ENCODE measurements at places on chromosomes 3 and 15.

- DNase-seq = no peak
Observed at GRCh38 chr3:143634991-143635390, 213.3 kb downstream of the SLC9A9 start.

DNA sequence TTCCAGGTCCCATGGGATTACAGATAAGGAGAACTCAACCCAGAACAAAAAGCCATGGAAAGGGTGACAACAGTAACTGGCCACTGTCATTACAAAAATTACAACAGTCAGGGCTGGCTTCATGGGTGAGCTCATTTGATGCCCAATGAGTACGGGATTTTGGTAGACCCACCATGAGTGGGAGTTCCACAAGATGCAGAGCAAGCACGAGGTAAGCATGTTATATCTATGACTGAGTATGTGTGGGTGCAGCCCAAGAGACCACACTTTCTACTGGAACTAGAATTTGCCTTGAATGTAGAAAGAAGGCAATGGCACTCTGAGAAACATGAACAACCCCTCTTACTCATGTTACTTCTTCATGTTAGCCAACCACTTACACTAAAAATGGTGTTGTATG is 83.3 kb downstream of the IGF2BP2 start:
- no peak for DNase-seq

- no peak for DNase-seq
Observed at GRCh38 chr3:123337226-123337625, 111.7 kb downstream of the ADCY5 start.

- no peak for DNase-seq
Observed at GRCh38 chr3:172118019-172118418, 78.6 kb downstream of the FNDC3B start.

DNA sequence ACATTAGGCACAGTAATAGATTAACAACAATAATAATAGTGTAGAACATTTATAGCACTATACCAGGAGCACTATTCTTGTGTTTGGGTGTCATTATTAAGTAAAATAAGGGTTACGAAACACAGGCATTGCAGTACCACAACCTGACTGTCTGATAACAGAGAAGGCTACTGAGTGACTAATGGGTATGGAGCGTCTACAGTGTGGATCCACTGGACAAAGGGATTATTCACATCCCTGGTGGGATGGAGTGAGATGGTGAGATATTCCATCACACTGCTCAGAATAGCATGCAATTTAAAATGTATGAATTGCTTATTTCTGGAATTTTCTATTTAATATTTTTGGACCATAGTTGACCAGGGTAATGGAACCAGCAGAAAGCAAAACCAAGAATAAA is 18.2 kb downstream of the MINDY4B start:
- DNase-seq = no peak

GRCh38 chr3:54591157-54591556 is 336.7 kb downstream of the LRTM1 start:
- DNase-seq = no peak

GRCh38 chr15:46580924-46581323 is 946.1 kb downstream of the SQOR start:
- no peak for DNase-seq

DNA sequence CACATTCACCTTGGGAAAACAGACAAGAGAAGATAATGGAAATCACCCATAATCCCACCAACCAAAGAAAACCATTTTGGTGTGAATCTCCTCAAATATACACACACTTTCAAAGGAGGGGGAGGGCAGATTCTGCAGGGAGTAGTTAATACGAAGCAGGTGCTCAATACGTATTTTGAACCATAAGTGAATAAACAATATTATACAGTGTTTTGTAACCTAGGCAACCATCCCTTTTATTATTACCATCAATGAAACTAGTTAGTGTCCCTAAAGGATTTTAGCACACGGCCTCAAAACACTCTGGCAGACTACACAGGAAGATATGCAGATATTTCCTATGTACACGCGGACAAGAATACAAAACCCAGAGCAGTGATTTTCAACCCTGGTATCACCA is 6.1 kb downstream of the OSBPL10 start:
- DNase-seq = no peak

- no peak for DNase-seq
Observed at GRCh38 chr15:71957026-71957425, 146.7 kb downstream of the NR2E3 start.

GRCh38 chr15:97140216-97140615 is 809.7 kb downstream of the NR2F2 start:
- no peak for DNase-seq

- DNase-seq = no peak
Observed at GRCh38 chr3:24899901-24900603, 405.4 kb upstream of the THRB start.

- no peak for DNase-seq
Observed at GRCh38 chr15:43513550-43513949, 3.9 kb upstream of the MAP1A start.

GRCh38 chr3:86561215-86561614 is 429.7 kb downstream of the VGLL3 start:
- no peak for DNase-seq

DNA sequence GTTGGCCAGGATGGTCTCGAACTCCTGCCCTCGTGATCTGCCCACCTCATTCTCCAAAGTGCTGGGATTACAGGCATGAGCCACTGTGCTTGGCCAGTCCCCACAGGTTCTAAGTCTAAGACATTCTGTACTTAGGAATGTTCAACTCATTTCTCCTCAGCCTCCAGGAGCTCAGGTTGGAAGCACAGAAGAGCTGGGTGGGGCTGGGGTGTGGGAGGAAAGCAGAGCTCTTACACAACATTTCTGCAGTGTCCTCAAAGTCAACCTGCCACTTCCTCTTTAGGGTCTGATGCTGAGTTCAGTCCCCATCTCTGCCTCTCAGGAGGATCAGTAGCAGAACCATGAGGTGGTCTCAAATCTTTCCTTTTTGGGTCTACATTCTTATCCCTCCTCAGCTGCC is 75.5 kb downstream of the MRPL46 start:
- no peak for DNase-seq

GRCh38 chr3:106401666-106402490 is 533.1 kb upstream of the CBLB start:
- DNase-seq = no peak

GRCh38 chr3:70057426-70057825 is 57.9 kb downstream of the SAMMSON start:
- DNase-seq = no peak

DNA sequence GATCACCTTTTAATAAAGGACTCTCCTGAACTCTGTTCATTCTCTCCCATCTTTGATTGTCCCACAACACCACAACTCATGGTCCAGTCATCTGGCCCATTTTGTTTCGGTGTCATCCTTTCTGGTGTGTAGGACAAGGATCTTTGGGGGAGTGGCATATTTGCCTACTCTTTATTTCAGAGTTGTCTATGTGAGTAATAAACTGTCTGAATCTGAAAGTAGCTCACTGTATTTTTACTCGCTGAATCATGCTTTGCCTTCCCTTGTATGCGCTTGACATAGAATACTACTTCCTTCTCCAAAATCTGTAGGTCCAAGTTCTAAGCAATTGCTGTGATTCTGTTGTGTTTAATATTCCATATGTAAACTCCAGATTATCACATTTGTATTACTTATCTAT is 29.9 kb upstream of the NOX5 start:
- DNase-seq = no peak

- no peak for DNase-seq
Observed at GRCh38 chr3:48276911-48277641, 36.2 kb downstream of the ZNF589 start.

DNA sequence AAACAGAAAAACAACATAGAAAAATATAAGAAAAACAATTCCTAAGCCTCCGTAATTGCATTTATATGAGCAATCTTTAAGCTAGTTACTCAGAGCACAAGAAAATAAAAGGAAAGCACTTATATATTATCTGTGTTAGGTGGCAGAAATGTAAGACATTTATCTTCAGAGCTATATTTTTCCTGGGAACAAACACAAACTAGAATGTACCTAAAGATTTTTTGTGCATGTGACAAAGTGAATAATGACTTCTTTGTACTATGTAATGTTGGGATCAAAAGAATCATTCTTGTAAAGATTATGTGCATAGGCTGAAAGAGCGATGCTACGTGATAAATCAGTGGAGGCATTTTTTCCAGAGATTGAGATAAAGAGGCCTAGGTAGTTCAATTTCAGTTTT is 111.3 kb upstream of the GMNC start:
- no peak for DNase-seq
